ENCODE measurements at places on chromosomes 4 and X.

- no peak for DNase-seq
Measured at GRCh38 chrX:74680836-74681235, 66.4 kb upstream of the RLIM start.

DNA sequence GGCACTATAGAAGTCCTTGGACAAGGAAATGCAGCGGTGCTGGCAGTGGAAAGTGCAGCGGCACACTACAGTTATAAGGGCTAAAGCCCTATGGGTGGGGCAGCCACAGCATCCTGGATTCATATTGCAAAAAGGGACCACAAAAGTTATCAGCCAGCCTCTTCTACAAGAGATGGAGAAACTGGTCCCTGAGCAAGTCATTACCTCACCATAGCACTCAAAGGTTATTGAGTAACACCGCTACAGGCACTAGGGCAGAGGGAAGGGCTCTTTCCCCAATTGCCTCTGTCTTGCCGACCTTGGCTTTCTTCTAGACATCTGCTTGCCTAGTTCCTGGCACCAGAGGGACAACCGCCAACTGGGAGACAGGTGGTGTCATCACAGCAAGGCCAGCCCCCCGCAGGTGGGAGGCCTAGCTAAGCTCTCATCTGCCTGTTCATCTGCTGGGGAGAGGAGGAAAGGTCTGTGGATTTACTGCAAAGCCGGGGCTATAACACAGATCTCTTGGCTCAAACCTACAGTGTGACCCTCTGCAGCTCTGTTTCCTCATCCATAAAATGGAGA is 600.0 kb downstream of the BCOR start:
- no peak for DNase-seq

DNA sequence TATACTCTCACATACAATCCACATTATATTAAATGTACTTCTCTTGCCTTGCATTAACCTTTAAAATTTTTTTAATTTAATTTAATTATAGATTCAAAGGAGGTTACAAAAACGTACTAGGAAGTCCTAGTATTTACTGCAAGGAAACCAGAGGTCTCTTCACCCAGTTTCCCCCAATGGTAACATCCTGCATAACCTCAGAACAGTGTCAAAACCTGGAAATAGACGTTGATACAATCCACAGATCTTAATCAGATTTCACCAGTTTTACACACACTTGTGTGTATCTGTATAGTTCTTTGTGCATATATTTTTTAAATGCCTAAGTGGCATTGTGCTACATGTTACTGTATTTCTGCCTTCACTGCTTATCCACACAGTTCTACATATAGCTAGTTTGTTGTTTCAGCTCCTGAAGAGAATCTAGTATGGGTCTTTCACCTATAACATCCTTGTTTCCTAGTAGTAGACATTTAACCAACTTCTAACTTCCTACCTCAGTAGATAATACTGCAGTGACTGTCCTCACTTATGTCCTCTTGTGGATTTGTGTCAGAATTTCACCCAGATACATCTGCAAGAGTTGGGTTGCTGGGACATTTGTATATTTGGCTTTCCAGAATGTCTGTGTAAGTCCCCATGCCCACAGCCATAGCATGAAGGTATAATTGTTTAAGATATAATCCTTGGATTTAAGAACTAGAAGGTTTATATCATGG is 103.2 kb downstream of the NFKB1 start:
- no peak for DNase-seq

DNA sequence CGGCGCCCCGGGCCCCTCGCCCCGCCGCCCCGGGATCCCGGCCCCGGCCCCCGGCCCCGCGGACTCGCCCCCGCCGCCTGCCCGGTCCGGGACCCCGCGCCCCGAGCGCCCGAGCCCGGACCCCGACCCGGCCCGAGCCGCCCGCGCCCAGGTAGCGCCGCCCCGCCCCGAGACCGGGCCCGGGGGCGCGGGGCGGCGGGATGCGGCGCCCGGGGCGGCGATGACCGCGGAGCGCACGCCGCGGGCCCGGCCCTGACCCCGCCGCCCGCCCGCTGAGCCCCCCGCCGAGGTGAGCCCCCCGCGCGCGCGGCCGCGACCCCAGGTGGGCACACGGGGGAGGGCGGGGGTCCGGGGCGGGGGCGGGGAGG is 224 bp downstream of the FGFRL1 start:
- no peak for DNase-seq

GRCh38 chr4:121758925-121759568 is 5.9 kb downstream of the SMIM43 start:
- DNase-seq, result no peak

GRCh38 chrX:45801554-45801953 is 600.9 kb upstream of the DIPK2B start:
- no peak for DNase-seq

DNA sequence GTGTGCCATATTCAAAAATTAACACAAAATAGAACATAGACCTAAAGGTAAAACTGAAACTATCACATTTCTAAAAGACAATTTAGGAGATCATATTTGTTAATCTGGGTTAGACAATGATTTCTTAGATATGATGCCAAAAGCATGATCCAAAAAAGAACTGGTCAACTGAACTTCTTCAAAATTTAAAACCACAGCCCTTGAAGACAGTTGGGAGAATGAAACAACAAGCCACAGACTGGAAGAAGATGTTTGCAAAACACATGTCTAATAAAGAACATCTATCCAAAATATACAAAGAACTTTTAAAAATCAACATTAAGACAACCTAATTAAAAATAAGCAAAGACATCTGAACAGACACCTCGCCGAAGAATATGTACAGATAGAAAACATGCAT is 19.5 kb downstream of the COMMD8 start:
- no peak for DNase-seq

DNA sequence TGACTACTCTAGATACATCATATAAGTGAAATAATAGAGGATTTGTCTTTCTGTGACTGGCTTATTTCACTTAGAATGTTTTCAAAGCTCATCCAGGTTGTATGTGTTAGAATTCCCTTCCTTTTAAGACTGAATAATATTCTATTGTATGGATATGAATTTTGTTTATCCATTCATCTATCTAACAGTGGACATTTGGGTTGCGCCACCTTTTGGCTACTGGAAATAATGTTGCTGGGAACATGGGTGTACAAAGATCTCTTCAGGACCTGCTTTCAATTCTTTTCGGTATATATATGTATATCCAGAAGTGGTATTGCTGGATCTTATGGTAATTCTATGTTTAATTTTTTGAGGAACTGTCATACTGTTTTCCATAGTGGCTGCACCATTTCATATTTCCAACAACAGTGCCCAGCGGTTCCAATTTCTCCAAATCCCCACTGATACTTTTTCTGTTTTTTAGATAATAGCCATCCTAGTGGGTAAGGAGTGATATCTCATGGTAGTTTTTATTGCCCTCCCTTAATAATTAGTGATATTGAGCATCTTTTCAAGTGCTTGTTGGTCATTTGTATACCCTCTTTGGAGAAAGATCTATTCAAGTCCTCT is 3.4 kb upstream of the SCD5 start:
- no peak for DNase-seq

DNA sequence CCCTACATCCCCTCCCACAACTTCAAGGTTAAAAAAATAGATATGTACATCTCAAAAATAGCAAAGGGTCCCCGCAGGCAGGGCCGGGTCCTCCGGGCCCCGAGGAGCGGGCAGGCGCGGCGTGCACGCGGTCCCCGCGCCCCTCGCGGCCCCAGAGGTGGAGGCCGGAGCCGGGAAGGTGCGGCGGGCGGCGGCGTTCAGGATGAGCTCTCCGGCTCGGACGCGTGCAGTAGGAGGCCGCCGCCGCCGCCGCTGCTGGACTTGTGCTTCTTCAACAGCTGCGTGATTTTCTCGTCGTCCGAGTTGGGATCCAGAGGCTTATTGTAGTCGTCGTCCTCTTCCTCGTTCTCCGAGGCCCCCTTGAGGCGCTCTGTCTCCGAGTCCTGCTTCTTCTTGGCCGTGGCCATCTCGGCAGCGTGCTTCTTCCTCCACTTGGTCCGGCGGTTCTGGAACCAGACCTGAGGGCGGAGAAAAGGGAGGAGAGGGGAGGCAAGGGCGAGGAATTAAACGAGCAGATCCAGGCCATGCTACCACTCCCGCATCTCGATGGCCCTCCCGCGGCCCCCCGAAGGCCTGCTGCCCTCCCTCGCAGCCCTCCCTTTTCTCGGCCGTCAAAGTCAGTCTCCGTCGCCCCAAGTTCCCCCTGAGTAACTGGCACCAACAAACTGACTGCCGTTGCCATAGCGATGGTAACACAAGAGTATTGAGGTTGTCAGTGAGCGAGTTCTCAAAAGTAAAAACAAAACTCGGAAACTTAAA is 5.8 kb downstream of the NKX6-1 start:
- DNase-seq, result no peak

DNA sequence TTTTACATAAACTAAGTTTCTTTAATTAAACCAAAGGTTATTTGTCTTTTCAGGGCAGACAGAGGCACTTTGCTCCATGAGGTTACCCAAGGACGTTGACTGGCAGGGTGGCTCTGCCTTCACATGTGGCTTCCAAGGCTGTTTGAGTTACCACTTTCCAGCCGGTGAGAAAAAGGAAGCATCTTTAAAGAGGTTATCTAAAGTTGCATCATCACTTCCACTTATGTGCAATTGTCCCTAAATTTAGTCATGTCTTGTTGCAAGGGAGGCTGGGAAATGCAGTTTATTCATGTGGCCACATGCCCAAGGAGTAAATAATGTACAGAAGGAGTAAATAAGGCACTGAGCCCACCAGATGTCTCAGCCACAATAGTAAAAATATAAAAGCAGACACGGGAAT is 29.0 kb upstream of the RAP1GDS1 start:
- no peak for DNase-seq

All from stimulated activated CD4-positive, alpha-beta T cell treated with anti-CD3 and anti-CD28 coated beads, Interleukin-1b, Interleukin-23, amount 100 ng/mL, for 24 hours (primary cell).